ENCODE measurements at places on chromosomes 4 and X.

DNA sequence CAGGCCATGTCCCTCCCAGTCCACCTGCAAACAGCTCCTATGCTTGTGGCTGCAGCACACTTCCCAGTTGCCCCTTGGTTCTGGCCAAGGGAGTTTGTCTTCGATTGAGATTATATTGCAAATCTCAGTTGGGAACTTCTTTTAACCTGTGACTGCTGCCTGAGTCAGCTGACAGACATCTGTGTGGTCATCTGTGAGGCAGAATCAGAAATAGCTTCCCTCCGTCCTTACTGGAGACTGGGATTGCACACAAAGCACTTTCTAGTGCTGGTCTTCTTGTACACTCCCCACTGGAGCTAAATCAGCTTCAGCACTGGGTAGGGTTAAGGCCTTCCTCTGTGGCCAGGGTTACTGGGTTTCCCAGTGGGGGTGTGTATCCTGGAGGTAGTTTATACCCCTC is 34.3 kb downstream of the ZNF330 start:
- no peak for DNase-seq

DNA sequence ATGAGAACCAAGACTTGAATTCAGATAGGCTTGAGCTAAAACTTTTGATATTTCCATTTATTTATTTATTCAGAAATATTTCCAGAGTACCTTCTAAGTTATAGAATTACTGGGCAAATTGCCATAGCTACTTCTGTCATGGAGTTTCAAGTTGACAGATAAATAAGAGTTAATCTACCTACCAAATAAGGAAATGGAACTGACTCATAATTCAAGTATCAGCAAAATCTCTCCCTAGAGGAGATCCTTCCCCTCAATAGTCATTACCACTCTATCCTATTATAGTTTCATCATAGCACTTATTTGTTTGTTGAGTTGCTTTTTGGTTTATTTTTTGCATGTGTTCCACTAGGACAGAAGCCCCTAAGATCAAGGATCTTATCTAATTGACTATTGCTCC is 48.8 kb upstream of the CCSER1 start:
- DNase-seq, result no peak

GRCh38 chr4:122617597-122618593 is 3.0 kb downstream of the IL21 start:
- DNase-seq, result no peak

- DNase-seq, result no peak
Observed at GRCh38 chr4:78960926-78961325, 21.7 kb upstream of the PAQR3 start.

- no peak for DNase-seq
Observed at GRCh38 chr4:73230865-73231517, 27.6 kb downstream of the ANKRD17 start.

DNA sequence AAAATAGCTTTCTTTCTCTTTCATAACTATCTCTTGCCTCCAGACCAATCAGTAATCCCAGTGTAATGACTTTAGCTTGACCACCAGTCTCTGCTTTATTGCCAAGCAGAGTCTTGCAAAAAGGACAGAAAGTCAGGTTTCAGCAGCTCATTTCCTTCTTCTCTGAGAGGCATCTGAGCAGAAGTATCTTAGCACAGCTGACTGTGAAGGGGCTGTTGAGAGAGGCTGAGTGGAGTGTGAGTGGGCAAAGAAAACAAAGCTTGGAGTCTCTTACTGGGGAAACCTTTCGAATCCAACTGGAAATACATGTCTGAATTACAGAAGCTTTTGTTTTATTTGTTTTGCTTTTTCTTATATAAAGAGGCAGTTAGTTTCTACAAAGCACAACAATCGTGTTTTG is 170.3 kb upstream of the IGFBP7 start:
- no peak for DNase-seq

DNA sequence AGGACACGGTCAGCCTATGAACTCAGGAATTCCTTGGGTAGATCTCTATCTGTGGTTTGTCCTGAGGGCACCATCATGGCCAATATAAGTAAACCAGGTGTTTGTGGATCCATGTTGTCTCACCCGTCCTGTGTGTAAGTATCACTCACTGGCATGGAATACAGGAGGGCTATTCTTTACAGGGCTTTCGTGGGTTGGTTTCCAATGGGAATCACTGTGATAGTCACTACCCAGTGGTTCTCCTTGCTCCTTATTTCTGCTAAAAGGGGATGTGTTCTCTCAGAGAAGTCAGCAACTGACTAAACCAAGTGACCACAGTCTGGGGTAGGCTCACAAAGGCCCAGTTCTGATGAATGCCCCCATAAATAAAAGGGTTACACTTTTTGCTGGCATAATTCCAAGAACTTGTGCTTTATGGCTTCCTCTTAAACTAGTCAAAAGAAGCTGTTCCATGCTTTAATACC is 236.7 kb upstream of the JADE1 start:
- no peak for DNase-seq

DNA sequence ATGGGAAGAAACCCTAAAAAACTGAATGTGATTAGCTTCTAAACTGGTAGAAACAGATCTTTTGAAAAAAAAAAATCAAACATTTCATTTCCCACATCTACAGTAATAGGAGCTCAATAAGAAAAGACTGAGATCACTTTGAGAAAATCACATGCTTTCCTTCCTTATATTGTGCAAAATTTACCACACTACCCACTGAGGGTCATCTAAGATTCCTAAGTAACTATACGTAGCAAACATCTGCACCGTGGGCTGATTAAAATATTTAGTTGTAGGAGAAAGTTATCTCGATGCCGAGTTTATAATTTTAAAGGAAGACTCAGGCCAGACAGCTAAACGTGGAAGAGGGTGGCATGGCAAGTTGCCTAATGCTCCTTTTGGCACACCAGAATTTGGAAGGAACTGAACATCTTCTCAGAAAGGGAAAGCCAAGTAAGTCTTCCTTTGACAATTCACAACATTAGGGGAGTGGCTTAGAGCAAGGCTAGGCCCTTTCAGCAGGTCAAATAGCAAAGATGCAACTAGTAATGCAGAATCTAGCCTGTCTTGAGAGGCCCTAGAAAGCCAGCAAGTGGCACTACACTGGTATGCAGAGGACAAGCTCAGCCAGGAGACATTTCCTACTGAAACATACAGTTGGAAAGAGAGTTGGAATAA is 128.0 kb downstream of the TMA16 start:
- no peak for DNase-seq

DNA sequence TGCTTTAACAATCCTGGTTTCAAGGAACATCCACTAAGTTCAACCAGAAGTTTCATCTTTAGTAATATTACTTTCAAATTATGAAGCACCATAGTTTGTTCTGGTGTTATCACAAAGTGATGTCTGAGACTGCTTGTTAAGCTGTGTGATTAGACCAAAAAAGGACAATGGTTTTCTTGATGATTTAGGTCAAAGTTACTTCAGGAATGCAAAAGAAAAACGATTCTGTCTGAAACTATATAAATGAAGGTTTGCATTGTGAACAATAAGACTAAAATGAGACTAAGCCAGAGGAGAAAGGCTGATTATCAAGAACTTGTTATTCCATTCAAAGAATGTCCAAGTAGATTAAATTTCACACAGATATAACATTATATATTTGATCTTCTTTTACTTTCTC is 122.4 kb upstream of the ETNPPL start:
- DNase-seq, result no peak

- no peak for DNase-seq
Observed at GRCh38 chr4:83926950-83927349, 391.0 kb downstream of the GPAT3 start.

DNA sequence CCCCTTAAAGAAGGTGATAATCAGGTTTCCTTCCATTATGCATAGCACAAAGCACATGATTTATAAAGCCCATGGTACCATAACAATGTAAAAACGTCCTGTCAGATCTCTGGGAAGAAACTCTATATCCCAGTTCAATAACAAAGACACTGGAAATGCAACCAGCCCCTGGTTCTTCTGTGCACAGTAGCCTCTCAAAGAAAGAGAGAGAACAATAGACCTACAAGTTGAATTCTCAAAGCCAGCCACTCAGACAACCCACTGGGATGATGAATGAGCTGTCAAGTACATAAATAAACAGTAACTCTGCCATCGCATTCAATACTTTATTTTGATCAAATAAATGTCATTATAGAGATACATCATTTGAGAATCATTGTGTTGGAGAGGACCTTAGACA is 400.1 kb upstream of the CPEB2 start:
- DNase-seq, result no peak

GRCh38 chr4:64781737-64782326 is 372.6 kb upstream of the TECRL start:
- DNase-seq, result peak; percentile 46

GRCh38 chr4:81085291-81085690 is 54.8 kb downstream of the BMP3 start:
- DNase-seq, result no peak

GRCh38 chr4:75834772-75835154 is 67.5 kb downstream of the PPEF2 start:
- no peak for DNase-seq

DNA sequence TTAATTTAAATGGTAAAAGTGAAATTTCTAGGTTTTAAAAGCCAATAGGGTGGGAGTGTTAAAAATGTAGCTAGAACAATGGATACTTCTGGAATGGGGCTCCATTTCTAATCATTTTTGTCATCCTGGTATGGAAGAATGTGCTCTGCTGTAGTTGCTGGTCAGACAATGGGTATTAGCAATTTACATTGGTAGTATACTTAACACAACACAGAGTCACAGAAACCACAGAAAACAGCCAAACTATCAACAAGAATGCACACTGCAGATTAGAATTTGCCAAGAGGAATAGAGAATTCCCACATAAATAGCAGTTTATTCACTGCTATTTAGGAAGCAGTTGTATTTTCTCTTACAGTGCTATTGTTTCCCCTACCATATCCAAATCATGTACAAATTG is 319.6 kb downstream of the PPP3CA start:
- DNase-seq, result no peak

DNA sequence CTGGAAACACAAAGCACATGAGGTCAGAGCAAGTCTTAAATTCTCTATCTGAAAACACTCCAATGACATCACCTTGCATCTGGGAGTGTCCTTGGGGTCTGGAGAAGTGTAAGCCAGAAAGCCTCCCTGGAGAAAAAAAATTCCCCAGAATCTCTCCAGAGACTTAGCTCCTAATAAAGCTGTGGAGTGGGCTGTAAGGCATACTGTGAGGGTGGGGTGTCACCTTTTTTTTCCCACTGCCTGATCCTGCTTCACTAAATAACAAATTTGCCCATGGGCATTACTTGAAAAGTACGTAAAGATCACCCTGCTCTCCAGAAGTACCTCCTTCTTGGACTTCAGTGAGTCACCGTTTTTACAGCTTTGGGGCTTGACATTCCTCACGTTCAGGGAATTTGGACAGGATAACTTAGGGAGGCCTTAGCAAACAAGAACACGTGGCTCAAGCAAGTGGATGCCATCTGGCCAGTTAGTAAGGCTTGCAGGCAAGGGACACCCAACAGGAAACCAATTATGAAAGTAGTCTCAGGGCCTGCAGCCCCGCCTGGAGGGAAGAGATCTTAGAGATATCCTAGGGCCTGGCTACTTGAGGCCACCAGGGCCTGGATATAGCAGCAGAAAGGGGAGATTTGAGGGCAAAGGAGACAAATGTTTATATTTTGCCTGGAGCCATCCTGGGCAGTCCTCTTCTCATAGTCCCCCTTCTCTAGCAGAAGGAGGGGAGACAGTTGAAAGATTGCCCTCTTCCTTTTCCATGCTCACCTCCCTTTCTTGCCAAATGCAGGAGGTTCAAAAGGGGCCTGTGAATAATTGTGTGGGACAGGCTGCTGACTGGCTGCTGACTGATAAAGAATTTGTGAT is 60.1 kb upstream of the PLAC1 start:
- DNase-seq, result peak; percentile 98

DNA sequence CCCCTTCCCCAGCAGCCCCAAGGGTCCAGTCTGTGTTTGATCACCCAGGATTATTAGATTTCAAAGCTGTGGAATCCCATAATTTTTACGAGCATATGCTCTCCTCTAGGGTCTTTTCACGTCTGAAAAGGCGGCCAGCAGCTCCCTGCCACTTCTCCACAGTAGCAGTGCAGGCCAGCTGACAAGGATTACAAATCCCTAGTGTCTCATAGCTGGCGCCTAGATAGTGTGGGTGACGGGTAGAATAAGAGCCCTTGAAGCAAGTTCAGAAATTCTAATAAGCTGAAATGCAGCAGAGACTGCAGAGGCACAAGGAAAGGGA is 79.4 kb downstream of the RLIM start:
- peak; percentile 98 for DNase-seq

GRCh38 chrX:109954333-109954732 is 48.6 kb upstream of the TMEM164 start:
- no peak for DNase-seq

- DNase-seq, result no peak
Observed at GRCh38 chr4:64756016-64756415, 346.8 kb upstream of the TECRL start.

DNA sequence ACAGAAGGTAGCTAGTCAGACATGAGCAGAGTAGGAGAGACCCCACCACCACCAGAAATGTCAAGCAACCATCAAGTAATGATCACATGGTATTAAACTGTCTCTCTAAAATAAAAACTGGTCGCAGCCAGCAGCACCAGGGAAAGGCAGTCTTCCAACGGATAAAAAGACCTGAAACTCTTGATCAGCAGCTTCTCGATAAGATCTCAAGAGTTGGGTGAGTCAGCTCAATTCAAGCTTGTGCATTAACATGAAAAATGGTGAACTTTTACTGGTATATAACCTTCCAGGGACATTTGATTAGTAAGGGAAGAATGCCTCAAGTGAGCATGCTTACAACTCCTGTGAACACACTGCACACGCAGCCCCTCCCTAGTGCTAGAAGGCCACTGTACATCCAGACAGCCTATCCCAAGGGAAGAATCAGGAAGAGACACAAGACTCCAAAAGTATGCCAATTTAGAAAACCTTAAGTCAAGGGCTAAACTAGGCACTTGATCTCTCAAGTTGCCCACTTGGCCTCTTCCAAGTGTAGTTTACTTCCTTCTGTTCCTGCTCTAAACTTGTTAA is 270.0 kb upstream of the GNPDA2 start:
- no peak for DNase-seq

DNA sequence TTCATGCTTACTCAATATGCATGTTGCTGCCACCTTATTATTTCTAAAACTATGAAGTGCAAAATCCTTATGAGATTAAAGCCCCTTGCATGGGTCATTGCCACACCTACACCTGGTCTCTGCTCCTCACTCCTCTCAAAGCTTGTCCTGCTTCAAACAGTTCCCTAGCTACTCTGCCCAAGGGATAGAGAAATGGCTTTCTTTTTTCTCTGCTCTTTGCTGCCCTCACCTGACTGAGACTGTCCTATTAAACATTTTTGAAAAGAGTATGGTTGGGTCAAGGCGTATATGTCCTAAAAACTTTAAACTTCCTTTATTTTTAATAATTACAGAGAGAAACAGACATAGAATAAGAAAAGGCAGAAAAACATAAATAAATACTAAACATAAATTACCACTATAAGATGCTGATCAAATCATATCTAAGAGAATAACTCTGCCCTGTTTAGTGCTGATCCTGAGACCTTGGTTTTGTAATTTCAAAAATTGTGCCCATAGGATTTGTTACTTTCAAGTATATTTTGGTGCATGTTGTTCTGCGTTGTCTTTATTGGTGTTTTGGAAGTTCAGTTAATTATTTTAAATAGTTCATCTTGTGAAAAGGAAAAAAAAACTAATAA is 704.9 kb upstream of the PABPC4L start:
- peak; percentile 7 for DNase-seq

- peak; percentile 57 for DNase-seq
Observed at GRCh38 chrX:16882169-16882568, 12.0 kb upstream of the RBBP7 start.

GRCh38 chr4:158670975-158671664 is 567 bp downstream of the C4orf46 start:
- DNase-seq, result peak; percentile 76

GRCh38 chrX:50853399-50853798 is 39.4 kb upstream of the SHROOM4 start:
- DNase-seq, result no peak

Data from NCI-H524 (cell line).